Hepatic stellate cell (primary cell): ENCODE measurements at places on chromosomes 7 and 10.

- DNase-seq = no peak
Measured at GRCh38 chr10:74337330-74338016, 186.5 kb downstream of the ADK start.

DNA sequence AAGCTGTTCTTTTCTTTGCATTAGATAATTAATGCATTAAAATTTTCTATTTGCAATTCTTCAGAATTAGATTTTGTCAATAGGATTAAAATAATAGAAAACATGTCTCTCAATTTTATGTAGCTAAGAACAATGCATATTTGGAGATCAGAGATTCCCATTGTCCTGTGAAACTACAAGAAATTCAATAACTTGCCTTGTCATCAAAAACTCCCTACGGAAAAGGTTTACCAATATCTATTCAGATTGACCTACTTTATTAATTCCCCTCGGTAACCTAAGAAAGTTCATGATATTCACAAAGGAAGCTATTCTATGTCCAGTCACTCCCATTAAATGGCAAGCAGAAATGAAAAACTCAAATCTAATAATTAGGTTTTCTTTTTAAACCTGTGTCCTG, 172.6 kb downstream of the SEMA3A start:
- no peak for DNase-seq

DNA sequence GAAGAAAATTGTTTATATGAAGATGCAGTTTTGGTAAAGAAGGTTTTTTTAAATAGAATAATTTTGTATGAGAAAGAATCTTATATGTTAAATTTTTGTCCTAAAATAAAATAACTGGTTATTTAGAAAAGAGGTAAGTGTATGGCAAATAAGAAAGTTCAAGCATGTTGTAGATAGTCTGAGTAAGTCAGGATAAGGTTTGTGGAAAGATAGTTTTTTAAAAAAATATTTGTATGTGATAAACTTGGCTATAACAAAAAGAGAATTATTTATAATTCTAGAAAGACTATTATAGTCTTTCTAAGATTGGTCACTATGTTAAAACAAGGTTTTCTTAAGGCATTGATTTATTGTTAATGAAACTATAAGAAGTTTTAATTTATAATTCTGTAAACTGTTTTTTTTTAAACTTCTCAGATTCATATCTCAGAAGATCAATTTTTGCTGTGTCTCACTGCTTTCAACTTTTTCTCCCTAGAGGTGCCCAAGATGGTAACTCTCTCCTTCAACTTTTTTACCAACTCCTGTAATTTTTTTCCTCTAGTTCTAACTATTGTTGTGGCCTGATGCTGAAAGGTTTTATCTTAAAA, 698.6 kb downstream of the CCSER2 start:
- DNase-seq = no peak

DNA sequence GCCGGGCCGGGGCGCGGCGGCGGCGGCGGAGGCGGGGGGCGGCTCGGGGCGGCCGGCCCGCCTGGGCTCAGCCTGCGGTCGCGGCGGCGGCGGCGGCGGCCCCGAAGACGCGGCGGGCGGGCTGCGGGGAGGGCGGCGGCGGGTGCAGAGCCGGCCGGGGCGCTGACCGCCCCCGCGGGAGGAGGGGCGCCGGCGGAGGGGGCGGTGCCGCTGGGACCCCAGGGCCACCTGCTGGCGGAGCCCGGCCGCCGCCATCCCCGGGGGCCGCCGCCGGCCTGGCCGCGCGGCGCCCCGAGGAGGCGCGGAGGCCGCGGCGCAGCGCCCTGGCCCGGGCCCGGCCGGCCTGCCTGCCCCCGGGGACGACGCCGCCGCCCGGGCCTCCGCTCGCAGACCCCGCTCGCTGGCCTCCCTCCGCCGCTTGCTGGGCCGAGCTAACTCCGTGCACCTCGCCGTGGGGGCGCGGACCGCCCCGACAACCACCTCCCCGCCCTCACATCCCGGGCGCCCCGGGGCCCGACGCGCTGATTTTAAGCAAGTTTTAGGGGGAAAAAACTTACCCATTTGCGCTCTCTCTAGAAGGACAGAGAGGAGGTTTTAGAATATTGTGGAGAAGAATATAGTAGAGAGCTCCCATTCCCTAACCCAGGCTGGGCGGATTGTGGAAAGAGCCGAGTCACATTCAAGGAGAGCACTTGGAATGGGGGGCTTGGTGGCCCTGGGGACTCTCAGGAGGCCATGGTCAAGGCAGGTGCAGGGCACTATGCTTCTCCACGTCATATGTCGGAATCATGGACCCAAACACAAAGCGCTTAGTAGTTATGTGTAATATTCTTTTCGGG, at the start of gene BEND7:
BEND7 (minus strand) TSS at position 140 of the 839 bp plus-strand sequence. CDS start 481 bp downstream, outside the sequence.
- peak; percentile 30 for DNase-seq

DNA sequence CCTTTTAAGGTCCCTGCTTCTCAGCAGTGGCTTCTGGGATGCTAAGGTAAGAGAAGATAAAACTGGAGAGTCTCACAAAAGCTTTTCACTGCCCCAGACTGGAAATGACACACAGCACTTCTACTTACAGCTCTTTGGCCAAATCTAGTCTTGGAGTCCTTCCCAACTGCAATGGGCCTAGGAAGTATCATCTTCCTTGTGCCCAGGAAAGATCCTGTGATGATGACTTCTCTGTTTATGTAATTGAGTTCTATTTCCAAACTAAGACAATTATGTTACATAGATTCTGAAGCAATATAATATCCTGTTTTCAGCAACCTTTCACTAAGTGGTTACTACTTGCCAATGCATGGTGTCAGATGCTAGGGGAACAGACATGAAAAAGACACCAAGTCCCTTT, 234.1 kb downstream of the PTEN start:
- DNase-seq = no peak

GRCh38 chr7:2440608-2441245, 35.5 kb downstream of the GRIFIN start:
- DNase-seq = no peak
